NCI-H774 (cell line): ENCODE measurements at places on chromosomes 4 and X.

GRCh38 chr4:133147921-133148689 lies 989 bp upstream of the PCDH10 start:
- no peak for DNase-seq

DNA sequence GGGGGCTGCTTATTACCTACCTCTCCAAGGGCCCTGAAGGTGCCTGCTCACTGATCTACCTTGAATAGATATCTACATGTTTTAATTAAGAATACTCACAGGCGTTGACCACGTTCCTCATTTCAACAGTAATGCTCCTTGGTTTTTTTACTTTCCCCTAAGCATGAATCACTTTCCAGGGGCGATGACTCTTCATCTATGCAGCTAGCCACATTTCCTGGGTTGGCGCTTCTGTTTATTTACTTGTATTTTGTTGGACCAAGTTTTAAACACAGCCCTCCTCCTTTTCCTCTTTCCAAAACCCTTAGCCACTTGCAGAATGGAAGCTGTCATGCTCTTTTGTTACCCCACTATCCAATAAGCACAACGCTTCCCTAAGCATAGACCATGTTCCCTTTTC lies 50.8 kb downstream of the CBLL2 start:
- DNase-seq = no peak

GRCh38 chrX:94058728-94059382 lies 384.8 kb downstream of the FAM133A start:
- peak; percentile 11 for DNase-seq

DNA sequence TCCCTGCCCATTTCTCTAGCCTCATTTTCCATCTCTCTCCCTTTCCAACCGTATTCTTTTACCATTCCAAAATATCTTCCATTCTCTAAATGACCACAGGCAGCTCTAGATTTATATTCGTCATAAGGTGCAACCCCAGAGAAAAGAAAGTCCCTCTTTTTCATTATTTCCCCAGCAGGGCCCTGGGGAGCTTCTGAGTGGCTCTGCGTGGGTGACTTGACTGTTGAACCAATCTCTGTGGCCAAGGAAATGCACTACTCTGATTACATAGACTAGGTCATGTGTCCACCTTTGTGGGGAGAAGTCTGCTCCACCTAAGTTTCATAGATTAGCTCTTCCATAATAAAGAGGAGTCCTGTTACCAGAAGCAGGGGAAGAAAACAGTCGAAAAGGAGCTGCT lies 51.4 kb downstream of the ATOH1 start:
- no peak for DNase-seq

- no peak for DNase-seq
These were observed 99.5 kb downstream of the NEUROG2 start for GRCh38 chr4:112416464-112416863.

DNA sequence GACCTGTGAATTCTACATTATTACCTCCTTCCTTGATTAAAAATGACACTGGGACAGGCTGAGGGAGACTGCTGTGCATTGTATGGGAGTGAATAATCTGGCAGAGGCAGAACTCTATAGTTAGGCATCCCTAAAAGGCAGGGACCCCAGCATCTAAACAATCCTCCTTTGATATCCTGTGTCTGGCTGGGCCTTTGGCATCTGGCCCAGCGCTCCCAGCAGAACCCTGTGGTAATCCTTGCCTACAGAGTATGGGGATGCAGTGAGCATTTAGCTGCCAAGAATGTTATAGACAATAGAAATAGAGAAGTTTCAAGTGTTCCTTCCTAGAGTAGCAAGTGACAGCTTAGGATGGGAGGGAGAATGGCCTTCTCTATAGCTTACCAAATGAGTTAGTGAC lies 38.5 kb downstream of the ZCCHC12 start:
- no peak for DNase-seq

DNA sequence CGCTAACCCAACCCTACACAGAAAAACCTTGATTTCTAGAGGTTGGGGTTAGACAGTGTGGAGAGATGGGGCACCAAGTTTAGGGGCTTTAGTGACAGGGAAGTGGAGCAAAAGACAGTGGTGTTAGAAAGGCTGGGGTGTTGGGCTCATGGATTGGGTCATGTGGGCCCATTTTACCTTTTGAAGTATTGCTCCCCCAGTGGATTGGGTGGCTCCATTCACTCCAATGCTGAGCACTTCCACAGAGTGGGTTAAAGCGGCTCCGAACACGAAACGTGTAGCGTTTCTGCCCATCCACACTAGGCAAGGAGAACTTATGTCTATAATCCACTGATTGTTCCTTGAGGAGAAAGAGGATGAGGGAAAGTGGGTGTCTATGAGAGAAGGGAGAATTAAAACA lies 2.3 kb downstream of the IL2RG start:
- DNase-seq = no peak

- no peak for DNase-seq
These were observed 32.7 kb upstream of the GLRA2 start for GRCh38 chrX:14496674-14497073.

DNA sequence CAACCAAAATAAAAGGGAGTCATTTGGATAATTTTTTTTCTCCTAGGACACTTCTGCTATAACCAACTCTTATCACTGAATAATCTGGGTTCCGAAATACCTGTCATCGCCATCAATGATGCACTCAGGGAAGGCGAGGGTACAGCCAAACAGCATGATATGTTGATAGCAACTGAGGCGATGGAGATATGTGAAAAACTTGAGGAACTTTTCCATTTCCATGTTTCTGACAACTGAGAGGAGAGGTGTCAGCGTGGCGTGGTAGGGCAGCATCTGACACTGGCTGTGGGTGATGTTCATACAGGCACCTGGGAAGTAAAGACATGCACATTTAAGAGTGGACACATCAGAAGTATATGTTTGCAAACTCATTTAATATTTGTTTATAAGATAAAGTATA lies 74.6 kb downstream of the CORIN start:
- DNase-seq = no peak

DNA sequence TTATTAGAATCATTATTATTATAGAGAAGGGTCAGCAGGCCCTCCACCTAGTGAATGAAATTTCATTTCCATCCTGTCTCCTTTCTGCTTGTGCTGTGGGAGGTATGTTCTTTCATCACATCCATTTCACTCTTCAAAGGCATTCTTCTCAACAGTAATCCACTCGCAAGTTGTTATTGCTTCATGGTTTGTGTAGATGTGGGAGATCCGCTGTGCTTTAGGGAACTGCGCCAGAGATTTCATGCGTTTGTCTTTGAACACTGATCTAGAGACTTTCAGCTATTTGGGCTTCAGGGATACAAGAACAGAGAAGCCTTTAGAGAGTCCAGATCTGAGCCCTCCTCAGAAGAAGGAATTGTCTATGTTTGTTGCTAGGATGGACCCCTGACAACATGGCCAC lies 53.5 kb upstream of the PUDP start:
- no peak for DNase-seq

- no peak for DNase-seq
These were observed 1.1 kb downstream of the STBD1 start for GRCh38 chr4:76307660-76308014.

DNA sequence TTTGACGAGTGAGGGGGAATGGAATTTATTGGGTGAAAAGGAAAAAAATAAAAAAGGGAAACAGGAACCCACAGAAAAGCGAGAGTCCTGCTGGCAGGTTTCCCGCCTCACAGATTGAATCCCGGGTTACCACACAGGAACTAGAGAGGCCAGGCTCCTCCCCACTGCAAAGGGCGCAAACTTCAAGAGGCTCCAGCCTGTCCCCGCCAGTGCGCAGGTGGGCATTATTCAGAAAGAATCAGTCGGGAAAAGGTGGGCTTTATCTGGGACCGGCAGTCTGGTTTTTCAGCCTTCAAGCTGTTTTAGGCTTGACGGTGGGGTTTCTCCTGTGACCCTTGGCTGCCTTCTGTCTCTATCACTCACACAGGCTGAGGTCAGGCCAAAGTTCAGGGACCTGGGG lies 1496.8 kb downstream of the RPA4 start:
- no peak for DNase-seq

DNA sequence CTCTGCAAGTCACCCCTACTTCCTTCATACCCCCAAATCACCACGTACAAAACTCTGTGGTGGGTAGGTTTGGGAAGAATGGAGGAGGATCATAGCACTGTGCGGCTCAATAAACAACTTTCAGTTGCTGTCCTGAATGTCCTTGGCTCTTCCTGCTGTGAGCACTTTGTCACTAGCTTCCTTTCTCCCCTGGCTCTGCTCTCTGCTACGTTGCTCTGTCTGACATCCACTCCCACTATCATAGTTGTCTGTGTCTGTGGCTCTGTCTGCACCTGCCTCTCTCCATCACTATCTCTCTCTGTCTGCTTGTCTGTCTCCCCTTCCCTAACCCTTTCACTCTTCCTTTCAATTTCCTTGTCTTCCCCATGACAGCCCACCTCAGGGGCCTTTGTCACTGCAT lies 21.2 kb upstream of the SMPX start:
- DNase-seq = no peak

DNA sequence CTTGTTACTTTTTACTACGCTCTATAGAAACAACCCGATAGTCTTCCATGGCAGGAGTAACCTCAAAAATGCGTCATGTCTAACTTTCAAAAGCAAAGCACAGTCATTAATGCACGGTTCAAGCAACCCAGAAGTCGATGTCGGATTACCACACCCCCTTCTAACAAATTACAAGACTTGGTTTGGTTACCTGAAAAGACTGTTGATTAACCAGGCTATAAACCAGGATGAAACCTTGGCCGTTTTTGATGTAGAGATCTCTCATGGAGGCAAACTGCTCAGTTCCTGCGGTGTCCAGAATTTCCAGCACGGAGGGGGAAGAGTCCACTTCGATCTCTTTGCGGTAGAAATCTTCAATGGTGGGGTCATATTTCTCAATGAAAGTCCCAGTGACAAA lies 2.4 kb downstream of the RAP2C start:
- DNase-seq = no peak

DNA sequence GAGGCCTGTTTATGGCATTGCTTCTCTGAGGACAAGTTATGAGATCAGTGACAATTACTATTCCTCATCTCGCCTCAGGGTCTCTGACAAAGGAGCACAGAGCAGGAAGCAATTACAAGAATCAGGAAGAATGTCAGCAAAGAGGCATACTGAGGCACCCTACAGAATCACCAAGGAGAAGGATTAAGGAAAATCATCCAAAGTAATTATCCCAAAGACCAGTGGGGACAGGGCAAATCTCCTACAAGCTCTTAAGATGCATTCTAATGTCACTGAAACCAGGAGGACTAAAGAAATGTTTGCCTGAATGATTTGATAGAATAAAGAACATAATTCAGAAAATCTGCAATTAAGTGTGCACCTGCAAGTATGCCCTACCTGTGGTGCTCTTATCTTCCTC lies 206.2 kb downstream of the RCHY1 start:
- DNase-seq = no peak

DNA sequence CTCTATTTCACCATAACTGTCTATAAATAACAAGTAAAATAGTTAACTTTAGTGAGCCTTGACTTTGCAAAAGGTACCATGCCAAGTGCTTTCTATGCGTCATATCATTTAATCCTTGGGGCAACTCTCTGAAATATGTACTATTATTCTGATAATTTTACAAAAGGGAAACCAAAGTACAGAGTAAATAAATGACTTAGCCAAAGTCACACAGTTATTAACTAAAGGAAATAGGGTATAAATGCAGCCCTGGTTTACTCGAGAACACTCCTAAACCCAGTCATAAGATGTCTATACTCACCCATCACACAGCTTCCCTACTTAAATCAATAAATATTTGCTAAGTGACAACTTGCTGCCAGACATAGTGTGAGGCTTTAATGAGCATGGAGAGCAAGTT lies 14.4 kb downstream of the KCTD8 start:
- DNase-seq = no peak
